ENCODE measurements at places on chromosomes 5 and 9.

DNA sequence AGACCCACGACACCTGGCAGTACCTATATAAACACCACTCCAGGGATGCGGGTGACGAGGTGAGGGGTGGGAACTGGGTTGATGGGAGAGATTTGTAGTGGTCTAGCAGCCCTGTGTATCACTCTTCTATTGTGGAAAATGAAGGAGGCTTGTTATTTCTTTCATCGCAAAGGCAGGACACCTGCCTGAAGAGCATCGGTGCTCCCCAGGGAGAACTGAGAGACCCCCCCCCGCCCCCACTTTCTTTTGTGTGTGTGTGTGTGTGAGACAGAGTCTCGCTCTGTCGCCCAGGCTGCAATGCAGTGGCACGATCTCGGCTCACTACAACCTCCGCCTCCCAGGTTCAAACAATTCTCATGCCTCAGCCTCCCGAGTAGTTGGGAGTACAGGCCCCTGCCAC, 8.3 kb upstream of the WDR5 start:
- no peak for DNase-seq
- H3K27ac ChIP-seq: no peak overlapping the region
- no peaks in the 10 kb centered on the region for H3K36me3 ChIP-seq
- no peak overlapping the region for H3K4me3 ChIP-seq

- peaks cover 40% of the 10 kb centered on the region for H3K4me1 ChIP-seq
- no peaks in the 10 kb centered on the region for H3K36me3 ChIP-seq
- DNase-seq: peak; percentile 63
- H3K27ac ChIP-seq: peak overlapping the region; percentile 47
Observed at GRCh38 chr9:6930827-6931226, 173.1 kb downstream of the KDM4C start.

DNA sequence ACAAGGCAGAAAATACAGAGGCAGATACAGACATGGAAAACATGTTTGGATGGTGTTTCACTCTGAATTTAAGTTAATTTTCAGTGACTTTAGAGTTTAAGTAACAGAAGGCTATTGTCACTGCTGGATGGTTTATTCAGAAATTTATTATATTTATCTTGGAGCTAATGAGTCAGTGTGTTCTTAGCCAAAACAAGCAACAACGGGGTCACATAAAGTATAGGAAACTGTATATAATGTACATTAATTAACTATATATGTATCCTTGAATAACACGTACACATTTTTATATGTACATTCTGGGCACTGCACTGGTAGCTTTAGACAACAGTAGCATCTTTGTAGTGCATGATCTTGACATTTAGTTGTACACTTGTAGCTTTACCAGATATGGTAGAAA, 30.7 kb downstream of the CYLC2 start:
- H3K27me3 ChIP-seq: peaks cover 2% of the 10 kb centered on the region
- H3K36me3 ChIP-seq: no peaks in the 10 kb centered on the region
- DNase-seq: no peak
- H3K27ac ChIP-seq: no peak overlapping the region
- no peak overlapping the region for H3K4me3 ChIP-seq

- peak overlapping the region; percentile 3 for H3K4me3 ChIP-seq
- DNase-seq: peak; percentile 11
- peaks cover 14% of the 10 kb centered on the region for H3K4me1 ChIP-seq
- peaks cover 5% of the 10 kb centered on the region for H3K27me3 ChIP-seq
- H3K36me3 ChIP-seq: no peaks in the 10 kb centered on the region
- H3K27ac ChIP-seq: peak overlapping the region; percentile 26
Observed at GRCh38 chr5:173429489-173430150, 101.4 kb upstream of the STC2 start.

DNA sequence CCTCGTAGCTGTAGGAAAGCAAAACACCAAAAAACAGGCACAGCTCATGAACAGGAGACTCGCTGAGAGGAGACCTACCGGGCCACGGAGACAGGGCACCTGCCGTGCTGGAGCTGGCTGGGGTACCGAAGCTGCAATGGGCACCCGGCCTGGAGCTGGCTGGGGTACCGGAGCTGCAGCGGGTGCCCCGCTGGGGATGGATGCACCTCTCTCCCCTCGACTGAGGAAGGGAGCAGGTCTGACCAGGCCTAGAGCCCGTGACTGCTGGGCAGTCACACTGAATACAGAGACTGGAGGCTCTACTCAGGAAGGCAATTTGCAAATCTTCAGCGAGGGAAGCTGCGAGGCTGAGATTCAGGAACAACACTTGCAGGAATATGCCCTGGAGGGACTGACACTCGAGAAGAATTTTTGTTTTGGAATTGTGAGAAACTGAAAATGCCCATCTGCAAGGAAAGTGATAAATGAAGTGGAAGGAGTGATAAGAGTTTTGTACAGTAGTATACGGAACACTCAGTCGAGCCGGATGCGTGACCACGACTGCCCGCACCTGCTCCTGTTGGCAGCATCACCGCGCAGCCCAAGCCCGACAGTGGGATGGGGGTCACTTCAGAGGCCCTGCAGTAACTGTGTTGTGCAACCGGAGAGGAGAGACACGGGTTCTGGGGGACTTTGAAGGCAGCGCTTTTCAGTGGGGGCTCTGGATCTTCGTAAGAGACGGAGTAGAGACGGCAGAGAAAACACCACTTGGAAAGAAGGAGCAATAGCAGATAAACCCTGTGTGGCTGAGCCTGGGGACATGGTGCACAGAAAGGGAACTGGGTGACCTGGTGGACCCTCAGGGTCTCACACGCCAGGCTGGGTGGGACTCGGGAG, 27.9 kb upstream of the LPCAT1 start:
- no peak for DNase-seq
- peaks cover 18% of the 10 kb centered on the region for H3K4me1 ChIP-seq
- no peaks in the 10 kb centered on the region for H3K36me3 ChIP-seq
- H3K4me3 ChIP-seq: no peak overlapping the region
- H3K27ac ChIP-seq: no peak overlapping the region
- H3K27me3 ChIP-seq: peaks cover 53% of the 10 kb centered on the region

GRCh38 chr5:91816681-91817080, 433.6 kb upstream of the ARRDC3 start:
- no peak overlapping the region for H3K27ac ChIP-seq
- no peak for DNase-seq
- no peaks in the 10 kb centered on the region for H3K36me3 ChIP-seq
- H3K4me1 ChIP-seq: no peaks in the 10 kb centered on the region
- no peak overlapping the region for H3K4me3 ChIP-seq

DNA sequence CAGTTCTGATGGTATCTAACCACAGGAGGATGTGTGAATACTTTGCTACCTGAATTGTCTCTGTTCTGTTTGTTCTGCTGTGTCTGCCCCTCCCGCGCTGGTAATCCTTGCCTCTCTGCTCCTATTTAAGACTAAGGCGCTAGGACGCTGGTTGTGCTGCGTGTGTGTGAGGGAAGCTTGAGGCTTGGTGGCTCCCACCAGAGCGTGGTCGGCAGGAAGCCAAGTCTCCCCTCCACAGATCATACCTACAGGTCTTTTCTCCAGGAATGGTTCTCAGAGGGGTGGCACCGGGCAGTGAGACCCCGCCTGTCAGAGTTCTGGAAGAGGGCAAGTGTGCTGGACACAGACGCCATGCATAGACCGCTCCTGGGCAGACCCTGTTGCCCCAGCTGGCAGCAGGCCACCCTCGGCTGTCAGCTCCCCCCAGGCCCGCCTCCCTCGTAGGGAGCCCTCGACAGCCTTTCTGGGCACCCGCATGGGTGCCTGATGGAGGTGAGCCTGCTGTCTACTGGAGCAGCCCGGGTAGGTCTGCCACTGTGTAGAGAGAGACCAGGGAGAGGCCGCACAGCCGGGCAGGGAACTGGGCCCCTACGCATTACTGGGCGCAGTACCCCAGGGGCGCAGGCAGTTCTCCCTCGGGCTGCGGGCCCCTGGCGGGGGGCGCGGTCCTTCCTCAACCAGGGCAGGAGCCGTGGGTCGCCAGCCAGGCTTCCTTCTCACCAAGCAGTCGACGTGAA, 53.4 kb upstream of the ROR2 start:
- H3K4me3 ChIP-seq: no peak overlapping the region
- H3K27ac ChIP-seq: no peak overlapping the region
- H3K27me3 ChIP-seq: peaks cover 3% of the 10 kb centered on the region
- DNase-seq: no peak

- H3K27ac ChIP-seq: no peak overlapping the region
- H3K27me3 ChIP-seq: no peaks in the 10 kb centered on the region
- H3K4me3 ChIP-seq: no peak overlapping the region
- no peaks in the 10 kb centered on the region for H3K36me3 ChIP-seq
- no peaks in the 10 kb centered on the region for H3K4me1 ChIP-seq
Observed at GRCh38 chr5:164748861-164749260, 1243.4 kb downstream of the MAT2B start.

DNA sequence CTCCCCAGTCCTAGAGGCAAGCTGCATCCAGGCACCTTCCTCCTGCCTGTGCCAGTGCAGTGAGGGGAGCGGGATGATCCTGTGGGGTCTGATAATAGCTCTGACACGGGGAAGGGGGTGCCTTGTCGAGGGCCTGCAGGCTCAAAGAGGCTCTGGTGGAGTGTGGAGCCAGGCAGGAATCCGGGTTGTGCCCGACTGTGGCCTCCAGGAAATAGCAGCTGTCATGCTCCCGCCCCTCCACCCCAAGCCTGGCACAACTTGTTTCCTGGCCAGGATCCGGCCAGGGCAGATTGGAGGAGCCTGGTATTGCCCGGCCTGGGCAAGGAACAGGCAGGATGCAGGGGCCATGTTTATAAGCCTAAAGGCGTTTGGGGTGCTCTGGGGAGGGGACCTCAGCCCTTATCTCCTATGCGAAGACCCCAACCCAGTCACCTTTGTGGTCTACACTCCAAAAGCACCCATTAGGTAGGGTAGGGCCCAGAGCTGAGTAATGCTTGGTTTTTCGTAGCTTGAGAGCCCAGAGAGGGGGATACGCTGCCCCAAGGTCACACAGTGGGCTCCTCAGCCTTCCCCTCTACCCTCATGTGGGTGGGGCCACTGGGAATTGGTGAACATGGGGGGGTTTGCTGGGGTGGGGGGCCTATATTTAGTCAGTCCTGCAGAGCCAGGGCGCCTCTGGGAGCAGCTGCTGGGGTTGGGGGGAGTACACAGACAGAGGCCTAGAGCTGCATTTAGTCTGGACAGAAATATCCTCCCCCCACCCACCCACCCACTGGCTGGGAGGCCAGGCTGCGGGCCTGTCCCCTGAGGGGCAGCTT, 12.2 kb downstream of the CXXC5 start:
- DNase-seq: peak; percentile 48
- H3K27ac ChIP-seq: peak overlapping the region; percentile 91
- H3K4me1 ChIP-seq: peaks cover 69% of the 10 kb centered on the region
- no peaks in the 10 kb centered on the region for H3K27me3 ChIP-seq
- H3K36me3 ChIP-seq: no peaks in the 10 kb centered on the region

DNA sequence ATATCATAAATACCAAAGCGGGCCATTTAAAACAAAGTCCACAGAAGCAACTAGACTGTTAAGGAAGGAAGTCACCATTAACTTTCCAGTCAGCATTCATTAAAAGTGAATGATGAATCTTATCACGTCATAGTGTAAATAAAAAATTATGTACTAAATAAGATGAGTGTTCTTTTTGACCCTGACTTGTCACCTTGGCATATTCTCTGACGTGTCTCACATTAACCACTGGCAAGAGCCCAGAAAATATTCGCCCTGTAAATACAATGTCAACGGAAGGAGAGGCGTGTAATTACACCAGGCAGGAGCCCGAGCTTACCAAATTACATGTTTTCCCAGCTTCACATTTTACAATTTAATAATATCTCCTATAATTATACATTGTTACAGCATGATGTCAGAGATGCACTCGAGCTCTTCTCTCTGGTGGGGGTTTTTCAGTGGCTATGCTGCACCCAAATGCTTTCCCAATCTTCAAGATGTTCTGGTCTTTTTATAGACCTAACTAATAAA, 29.3 kb upstream of the UBE2QL1 start:
- no peaks in the 10 kb centered on the region for H3K36me3 ChIP-seq
- H3K27ac ChIP-seq: no peak overlapping the region
- peaks cover 23% of the 10 kb centered on the region for H3K4me1 ChIP-seq
- DNase-seq: peak; percentile 32
- H3K4me3 ChIP-seq: no peak overlapping the region

- H3K36me3 ChIP-seq: peaks cover 6% of the 10 kb centered on the region
- no peaks in the 10 kb centered on the region for H3K27me3 ChIP-seq
- H3K4me1 ChIP-seq: peaks cover 61% of the 10 kb centered on the region
- no peak overlapping the region for H3K4me3 ChIP-seq
- DNase-seq: no peak
Observed at GRCh38 chr5:179323026-179323870, 22.0 kb downstream of the ADAMTS2 start.

DNA sequence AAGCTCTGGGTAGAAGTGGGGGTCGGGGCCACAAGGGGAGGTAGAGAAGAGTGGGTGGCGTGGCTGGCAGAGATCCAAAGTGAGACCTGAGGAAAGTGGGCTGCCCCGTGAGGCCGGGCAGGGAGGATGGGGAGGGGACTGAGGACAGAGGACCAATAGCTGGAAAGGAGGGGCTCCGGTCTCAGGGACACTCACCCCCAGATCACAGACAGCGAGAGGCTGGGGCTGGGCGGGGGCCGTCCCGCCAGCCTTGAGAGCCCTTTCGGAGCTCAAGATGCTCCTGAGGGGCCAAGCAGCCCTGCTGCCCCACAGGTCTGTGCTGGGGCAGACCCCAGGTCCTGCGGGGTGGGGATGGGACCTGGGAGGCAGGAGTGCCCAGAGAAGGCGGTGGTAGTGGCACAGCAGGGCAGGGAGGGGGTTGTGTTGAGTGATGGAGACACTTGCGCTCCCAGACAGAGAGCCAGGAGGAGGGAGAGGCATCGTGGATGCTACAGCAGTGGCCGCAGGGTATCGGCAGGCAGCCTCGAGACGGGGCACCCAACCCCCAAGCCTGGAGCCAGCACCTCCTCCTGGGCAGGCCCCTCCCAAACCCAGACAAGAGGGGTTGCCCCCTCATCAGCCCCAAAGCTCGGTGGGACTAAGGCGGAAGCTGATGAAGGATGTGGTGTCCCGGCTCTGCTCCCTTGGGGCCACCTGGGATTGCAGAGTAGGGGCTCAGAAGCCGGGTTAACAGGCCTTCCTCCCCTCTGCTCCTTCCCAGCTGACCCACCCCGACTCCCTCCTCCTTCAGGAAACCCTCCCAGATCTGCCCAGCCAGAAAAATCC, 3.4 kb downstream of the SARDH start:
- no peak for DNase-seq
- H3K4me3 ChIP-seq: no peak overlapping the region
- no peaks in the 10 kb centered on the region for H3K4me1 ChIP-seq
- peaks cover 18% of the 10 kb centered on the region for H3K27me3 ChIP-seq
- no peaks in the 10 kb centered on the region for H3K36me3 ChIP-seq
- H3K27ac ChIP-seq: no peak overlapping the region

- H3K27ac ChIP-seq: peak overlapping the region; percentile 70
- no peak for DNase-seq
- H3K4me3 ChIP-seq: no peak overlapping the region
- H3K4me1 ChIP-seq: peaks cover 18% of the 10 kb centered on the region
Observed at GRCh38 chr5:75640826-75641225, 29.6 kb downstream of the ANKDD1B start.

DNA sequence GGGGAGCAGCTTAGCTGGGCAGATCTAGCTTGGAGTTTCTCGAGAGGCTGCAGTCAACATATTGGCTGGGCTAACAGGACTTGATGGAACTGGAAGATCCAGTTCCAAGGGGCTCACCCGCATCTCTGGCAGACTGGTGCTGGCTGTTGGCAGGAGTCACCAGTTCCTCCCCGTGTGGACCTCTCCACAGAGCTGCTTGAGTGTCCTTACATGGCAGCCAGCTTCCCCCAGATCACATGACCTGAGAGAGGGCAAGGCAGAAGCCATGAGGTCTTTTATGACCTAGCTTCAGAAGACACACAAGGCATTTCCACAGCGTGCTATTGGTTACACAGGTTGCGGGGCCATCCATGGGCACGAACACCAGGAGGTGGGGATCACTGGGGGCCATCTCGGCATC, 26.4 kb upstream of the RXRA start:
- peaks cover 30% of the 10 kb centered on the region for H3K27me3 ChIP-seq
- H3K4me3 ChIP-seq: no peak overlapping the region
- no peaks in the 10 kb centered on the region for H3K36me3 ChIP-seq
- no peaks in the 10 kb centered on the region for H3K4me1 ChIP-seq
- DNase-seq: no peak

Measured in HFFc6 (cell line).